Skeletal muscle cell (primary cell): ENCODE measurements at places on chromosomes 11 and 22.

- no peak for DNase-seq
Observed at GRCh38 chr11:15073361-15074205, at the start of gene CALCB. TSS of gene CALCB (plus strand) at chr11:15073593. CDS start at chr11:15074719, 1,126 bp downstream.

GRCh38 chr11:121881806-121882205, 234.2 kb downstream of the BLID start:
- DNase-seq = peak; percentile 90

- DNase-seq = no peak
Observed at GRCh38 chr11:108097179-108097578, 24.2 kb upstream of the ACAT1 start.

GRCh38 chr11:122173587-122173986, 57.6 kb upstream of the BLID start:
- DNase-seq = no peak

DNA sequence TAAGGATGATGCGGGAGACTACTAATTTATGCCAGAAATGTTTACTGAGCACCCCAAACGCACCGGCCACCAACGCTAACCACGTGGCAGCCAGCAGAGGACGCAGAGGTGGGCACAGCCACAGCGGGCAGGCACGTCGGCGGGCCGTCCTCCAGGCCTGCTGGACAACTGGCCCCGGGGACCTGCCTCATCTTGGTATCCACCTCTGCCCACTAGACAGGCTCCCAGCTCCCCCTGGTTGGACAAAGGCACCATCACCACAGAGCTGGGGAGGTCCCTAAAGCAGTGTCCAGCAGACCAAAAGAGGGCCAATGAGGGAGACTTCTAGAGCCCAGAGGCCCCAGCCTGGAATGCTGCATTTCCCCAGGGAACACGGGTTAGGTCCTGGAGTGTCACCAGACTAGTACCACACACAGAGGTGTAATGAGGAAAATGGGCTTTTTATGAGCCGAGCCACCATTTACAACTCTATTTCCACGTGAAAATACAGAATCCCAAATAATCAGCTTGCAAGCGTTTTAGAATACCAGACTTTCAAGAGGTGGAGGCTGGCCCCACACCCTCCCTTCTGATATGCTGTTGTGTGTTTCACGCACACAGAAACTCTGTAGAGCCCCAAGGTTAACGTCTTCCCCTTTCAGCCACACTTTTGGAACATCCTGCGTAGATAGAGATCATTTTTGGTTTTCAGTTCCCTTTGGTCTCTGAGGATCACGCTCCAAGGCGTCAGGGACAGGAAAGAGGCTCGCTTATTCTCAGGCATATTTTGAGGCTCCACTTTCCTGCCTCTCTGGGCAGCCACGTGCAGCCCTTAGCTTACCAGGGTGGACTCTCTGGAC, 23.7 kb upstream of the BID start:
- no peak for DNase-seq
